ENCODE measurements at places on chromosomes 7 and 10. TPM values are rescaled to one million over a fixed set of nuclear protein-coding genes. Genes with fewer than 3 reads are reported as not detected.

- DNase-seq: no peak
Measured at GRCh38 chr7:108358553-108358952, 97.7 kb downstream of the NRCAM start.

- no peak for DNase-seq
Measured at GRCh38 chr10:37667736-37668135, 189.7 kb downstream of the ZNF248 start.

GRCh38 chr7:44977959-44978335, 868 bp downstream of the MYO1G start:
- no peak for DNase-seq

GRCh38 chr10:109934958-109935793, 11.9 kb upstream of the XPNPEP1 start:
- DNase-seq: peak; percentile 82

DNA sequence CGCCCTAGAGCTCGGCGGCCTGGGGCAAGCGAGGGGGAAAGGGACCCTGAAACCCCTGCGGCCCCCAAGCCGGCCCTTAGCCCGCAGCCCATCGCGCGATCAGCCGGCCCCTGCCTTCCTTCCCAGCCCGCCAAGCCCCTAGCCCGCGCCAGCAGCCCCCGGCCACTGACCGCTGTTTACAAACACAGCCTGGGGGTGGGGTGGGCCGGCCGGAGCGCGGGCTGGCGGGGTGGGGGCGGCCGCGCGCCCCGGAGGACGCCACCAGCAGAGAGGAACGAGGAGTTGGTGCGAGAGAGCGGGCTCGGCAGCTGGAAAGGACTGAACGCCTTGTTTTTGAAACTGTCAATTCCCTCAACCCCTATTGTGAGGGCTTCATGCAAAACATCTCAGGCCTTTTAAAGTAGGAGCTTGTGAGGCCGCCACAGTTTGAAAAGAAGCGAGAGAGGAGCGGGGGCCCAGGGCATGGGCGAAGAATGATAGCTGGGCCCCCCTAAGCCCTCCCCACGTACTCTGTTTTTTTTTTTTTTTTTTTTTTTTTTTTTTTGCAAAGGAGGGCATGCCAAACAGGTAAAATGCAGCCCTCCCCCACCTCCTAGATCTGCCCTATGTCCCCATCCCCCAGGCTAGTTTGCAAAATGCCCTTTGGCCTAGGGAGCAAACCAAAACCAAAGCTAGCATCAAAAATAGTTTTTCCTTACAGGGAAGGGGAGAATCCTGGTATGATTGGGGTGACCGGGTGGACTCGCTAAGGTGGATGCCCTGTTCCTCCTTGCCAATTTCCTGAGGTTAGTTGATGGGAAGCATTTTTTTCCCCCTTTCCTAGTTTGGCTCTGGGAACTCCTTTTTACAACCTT, 15.0 kb downstream of the SKIDA1 start:
- DNase-seq: no peak

- no peak for DNase-seq
Measured at GRCh38 chr7:37357637-37357996, 91.0 kb downstream of the ELMO1 start.

DNA sequence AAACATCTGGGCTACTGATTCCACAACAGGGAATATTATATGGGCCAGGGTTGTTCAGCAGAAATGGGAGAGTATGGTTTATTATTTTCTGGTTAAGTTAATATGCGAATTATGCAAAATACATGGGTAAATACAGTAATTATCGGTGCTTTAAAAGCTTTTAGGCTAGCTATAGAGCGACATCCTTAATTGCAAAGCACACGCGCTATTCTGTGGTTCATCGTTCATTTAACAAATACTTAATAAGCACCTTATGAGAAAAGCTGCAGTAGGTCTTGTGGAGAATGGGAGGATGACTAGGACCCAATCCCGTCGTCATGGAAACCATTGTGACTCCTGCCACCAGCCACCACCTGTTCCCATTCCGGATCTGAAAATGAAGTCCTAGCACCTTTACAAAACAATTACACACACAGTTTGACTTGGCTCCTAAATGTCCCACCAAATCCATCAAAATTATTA, 623 bp upstream of the CEP41 start:
- DNase-seq: no peak

DNA sequence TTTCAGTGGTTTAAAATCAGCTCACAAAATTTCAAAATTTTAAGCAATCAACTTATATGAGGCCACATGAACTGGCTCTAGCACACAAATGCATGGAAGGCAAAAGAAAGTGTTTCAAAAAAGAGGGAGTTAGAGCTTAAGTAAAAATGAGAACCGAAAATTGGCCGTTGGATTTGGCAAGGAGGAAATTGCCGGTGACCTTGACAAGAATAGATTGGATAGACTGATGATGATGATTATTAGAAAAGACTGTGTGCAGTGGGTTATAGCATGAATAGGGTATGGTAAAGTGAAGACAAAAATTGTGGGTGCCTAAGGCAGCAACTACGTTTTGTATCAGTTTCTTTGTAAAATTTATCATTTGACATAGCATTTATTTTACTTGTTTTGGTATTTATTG, 175.7 kb downstream of the SEMA3D start:
- DNase-seq: no peak

DNA sequence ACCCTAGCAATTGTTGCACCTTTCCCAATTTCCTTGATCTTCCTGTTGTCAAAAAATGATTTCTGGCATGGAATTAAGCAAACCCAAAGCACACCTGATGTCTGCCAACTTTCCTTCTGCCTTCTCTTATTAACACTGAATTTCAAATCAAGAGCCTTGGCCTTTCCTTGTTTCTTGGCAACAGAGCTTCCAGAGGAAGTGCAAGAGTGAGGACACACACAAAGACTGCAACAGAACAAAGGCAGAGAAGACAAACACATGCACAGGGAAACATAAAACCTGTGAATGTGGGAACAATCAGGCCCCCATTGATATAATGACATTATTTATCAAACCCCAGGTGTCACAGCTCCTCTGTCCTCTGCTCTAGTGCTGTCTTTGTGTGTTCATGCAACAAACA, 73.0 kb upstream of the IL6 start:
- no peak for DNase-seq

DNA sequence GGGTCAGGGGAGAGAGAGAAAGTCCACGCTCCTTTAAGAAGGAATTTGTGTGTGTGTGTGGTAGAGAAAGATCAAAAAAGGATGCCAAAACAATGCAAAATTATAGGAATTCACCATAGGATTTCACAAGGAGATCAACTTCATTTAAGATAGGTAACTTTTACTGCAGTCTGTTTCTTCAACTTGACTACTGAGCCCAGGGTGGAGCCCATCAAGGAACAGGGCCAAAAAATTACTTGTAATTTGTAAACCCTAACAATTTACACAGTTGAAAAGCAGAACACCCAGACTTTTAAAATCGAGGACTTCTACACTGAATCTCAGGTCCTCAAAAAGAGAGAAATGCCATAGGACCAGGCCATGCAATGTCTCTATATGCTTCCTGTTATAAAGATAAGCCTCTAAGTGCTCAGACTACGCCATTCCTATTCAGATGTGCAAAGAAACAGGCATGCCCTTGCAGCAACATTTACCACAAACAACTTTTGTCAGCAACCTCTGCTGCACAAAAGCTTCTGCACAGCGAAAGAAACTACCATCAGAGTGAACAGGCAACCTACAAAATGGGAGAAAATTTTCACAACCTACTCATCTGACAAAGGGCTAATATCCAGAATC, 10.6 kb upstream of the GIMAP4 start:
- no peak for DNase-seq

DNA sequence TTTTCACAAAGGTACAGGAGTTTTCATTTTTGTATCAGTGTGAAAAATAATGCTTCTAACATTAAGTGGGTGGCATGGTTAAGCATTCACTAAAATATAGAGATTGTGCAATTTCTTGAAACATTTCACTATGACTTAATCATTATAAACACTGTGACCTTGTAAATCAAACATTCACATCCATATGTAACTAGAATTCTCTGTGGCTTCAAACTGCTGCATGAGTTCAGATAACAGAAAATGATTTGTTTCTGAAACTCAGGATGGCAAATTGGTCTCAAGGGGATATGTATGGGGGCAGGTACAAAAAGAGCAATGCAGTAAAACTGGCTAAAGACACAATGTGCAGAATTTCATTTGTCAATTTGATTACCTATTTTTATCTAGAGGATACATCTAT, 3.8 kb downstream of the FAM133B start:
- no peak for DNase-seq

DNA sequence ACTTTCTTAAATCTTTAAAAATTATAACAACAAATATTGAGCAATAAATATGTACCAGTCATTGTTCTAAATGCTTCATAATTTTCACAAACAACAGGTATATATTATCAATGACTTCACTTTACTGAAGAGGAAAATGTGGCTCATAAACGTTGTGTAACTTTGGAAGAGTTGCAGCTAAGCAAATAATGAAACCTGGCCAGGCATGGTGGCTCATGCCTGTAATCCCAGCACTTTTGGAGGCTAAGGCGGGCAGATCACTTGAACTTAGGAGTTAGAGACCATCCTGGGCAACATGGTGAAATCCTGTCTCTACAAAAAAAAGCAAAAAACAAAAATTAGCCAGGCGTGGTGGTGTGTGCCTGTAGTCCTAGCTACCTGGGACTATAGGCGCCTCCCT, 71.9 kb upstream of the AMPH start:
- DNase-seq: no peak

DNA sequence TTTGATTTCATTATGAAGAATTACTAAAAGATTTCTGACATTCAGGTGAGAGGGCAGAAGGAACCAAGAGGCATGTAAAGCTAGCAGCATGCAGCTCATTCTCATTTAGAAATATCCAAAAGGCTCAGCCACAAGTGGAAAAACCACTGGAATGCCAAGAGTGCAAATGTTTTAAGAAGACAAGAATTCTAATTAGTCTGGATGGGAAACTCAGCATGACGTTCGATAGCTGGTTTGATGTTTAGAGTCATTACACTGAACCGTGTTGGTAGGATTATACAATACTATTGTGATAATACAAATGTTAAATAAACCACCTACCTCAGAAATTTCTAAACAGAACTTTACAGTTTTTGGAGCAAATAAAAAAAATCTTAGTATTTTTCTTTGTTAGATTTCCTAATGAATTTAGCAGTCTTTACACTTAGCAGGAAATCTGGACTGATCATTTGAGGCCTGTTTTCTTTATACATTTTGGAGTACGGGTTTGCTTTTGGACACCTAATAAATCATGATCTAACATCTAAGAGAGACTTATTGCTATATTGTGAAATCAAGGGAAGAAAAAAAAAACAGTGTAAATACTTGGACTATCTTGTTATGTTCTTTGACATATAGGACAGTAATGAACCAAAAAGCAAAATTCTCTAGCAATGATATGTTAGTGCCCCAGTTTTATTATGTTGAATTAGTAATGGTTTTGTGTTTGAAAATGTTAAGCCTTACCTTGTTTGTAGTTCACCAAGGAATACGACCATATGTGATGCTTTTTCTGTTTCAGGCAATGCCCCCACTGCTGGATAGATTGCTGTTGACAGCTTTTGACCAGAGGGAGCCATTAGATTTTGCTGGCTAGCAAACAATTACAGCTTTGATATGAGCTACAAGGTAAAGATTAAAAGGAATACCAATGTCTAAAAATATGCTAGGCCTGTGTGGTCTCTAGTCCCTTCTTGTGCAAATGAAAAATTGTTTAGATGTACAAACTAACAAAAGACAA, 354.1 kb upstream of the SEMA3A start:
- no peak for DNase-seq

ANK3 gene
- 7.9 TPM for total RNA-seq

DKK1 gene
- 33.0 TPM for total RNA-seq

ADAM22 gene
- 1.1 TPM for total RNA-seq

CYP3A4 gene
- total RNA-seq: not detected

ZNF467 gene
- 6.8 TPM for total RNA-seq

CREB5 gene
- total RNA-seq: 28.7 TPM

CHCHD1 gene
- 38.7 TPM for total RNA-seq

CAMK1D gene
- total RNA-seq: 2.0 TPM

ARMH3 gene
- 11.6 TPM for total RNA-seq

FAM20C gene
- total RNA-seq: 18.5 TPM
